ENCODE measurements at places on chromosomes 4 and X.

DNA sequence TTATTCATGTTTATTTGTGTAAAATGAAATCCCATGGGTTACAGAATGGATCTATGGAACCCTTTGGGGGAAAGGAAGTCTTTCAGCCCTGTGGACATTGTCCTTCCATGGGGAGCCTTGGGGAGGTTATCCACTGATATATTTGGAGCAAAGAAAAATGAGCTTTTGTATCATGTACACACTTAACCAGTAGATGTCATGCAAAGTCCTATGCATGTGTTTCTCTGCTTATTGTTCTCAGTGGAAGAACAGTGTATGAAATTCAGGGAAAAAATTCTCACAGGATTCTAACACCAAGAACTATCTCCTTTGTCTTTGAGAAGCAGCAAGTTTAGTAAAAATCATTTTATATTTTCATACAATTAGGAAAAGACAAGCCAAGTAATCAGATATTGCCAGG lies 105.3 kb downstream of the DTHD1 start:
- no peak for DNase-seq

GRCh38 chr4:153420361-153420760 lies 45.8 kb upstream of the TMEM131L start:
- DNase-seq = no peak

GRCh38 chr4:76989391-76990061 lies 40.0 kb downstream of the SEPTIN11 start:
- no peak for DNase-seq

GRCh38 chr4:8117278-8117682 lies 41.3 kb downstream of the ABLIM2 start:
- DNase-seq = peak; percentile 3

- DNase-seq = no peak
Measured at GRCh38 chr4:1544861-1545281, 138.6 kb upstream of the NKX1-1 start.

DNA sequence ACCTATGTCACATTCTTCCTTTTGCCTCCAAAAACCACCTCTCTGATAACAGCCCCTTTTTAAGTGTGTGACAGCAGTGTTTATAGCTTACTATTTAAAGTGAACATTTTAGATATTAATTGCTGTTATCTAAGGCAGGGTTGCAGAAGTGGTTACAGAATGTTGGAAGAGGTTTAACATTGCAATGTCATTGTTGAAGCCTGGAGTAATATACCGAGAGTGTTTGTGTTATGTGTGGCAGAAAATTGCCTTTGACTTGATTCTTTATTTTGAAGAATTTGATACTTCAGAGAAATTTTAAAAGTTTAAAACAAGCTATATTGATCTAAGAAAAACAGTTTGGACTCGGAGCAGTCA lies 37.1 kb downstream of the SMARCAD1 start:
- no peak for DNase-seq

DNA sequence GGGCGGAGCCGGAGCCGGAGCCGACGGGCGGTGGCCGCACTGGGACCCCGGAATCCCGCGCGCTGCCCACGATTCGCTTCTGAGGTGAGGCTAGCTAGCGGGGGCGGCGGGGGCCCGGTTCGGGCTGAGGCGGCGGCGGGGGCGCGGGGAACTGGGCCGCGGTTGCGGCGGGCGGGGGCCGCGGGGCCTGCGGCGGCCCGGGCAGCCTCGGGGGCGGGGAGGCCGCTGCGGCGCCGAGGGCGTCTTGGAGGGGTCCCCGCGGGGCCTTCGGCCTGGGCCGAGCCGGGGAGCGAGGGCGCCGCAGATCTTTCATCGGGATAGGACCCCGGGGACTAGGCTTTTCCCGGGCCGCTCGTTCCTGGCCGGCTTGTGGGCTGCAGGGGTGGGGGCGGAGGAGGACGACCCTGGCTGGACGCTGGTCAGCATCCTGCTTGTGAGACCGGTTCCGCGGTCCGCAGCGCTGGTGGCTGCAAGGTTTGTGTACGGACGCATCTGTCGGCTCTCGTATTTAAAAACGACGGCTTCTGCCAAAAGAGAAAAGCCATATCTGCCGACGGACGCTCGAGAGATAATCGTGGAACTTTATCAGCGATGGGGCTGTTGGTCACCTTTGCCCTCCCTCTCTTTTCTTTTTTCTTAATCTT lies 419 bp downstream of the ADD1 start:
- no peak for DNase-seq

- DNase-seq = no peak
Measured at GRCh38 chrX:119190831-119191230, 45.3 kb upstream of the PGRMC1 start.

- no peak for DNase-seq
Measured at GRCh38 chr4:136307765-136308164, 1224.5 kb downstream of the PCDH18 start.

GRCh38 chrX:94288325-94288724 lies 614.3 kb downstream of the FAM133A start:
- DNase-seq = no peak

GRCh38 chr4:157521906-157522305 lies 301.4 kb downstream of the GRIA2 start:
- no peak for DNase-seq

DNA sequence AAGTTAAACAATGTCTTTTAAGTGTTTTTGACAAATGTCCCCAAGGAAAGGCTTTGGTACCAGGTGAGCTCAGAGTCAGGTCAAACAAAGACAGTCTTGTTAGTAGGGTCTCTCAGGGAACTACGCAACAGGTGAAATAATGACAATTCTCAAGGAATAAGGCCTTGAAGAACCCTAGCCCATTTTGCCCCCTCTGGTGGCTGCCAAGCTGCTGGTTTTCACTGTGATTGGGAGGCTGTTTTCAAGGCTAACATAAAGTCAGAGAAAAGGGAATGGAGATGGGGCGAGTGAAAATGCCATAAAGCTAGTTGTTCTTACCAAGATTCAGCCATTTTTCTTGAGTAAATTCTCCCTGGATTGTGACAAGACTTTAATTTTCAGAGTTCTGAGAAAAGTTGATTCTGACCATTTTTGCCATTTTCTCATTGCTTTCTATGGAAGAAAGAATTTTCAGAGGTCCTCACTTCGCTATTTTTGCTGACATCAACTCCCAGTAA lies 58.7 kb downstream of the RWDD4 start:
- DNase-seq = peak; percentile 4

DNA sequence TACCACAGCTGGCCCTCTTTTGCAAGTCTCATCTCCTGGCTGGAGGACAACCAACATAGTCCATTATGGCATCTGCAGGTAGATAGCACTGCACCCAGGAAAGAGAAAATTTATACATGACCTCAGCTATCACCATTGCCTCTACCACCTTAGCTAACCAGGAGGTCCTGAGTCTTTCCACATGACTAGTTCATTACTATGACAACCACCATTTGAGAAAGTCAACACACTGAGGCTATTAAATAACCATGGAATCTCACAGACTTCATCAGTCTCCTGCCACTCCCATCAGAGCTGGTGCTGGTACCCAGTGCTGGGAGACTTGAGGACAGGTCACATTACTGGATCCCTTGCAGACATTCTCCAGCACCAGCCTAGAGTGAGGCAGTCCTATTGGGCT lies 285.9 kb downstream of the GBA3 start:
- no peak for DNase-seq

DNA sequence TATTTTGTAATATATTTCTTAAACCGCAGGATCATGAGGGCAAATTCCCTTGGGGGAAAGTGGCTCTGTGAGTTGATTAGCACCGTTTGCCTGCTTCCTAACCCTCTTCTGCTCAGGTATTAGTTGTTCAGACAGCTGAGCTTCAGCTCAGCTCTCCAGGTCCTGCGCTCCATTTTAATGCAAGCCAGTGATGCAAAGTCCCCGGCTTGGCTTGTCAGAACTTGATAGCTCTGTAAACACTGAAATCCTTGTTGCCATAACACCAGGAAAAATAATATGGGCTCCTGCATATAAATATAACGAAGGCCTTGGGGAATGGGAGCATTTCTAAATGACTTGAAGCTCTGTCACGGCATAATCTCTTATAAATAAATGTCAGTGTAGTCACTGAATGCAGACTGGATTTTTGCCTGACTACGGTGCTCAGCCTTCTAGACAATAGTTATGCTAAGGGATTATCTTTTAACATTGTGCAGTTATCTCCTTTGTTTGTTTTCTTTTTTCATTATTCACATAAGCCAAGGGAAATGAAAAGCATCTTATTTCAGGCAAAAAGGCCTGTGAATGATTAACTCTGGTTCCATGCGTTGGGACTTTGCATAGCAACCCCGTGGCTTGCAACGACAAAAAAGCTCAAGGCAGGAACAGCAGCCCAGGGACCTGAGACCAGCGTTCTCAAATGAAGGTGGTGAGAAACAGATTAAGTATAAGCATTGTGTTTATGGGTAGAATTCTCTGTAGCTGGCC lies 253.2 kb downstream of the SPRY1 start:
- DNase-seq = no peak

- DNase-seq = no peak
Measured at GRCh38 chrX:78029663-78030062, 60.2 kb upstream of the PGAM4 start.

DNA sequence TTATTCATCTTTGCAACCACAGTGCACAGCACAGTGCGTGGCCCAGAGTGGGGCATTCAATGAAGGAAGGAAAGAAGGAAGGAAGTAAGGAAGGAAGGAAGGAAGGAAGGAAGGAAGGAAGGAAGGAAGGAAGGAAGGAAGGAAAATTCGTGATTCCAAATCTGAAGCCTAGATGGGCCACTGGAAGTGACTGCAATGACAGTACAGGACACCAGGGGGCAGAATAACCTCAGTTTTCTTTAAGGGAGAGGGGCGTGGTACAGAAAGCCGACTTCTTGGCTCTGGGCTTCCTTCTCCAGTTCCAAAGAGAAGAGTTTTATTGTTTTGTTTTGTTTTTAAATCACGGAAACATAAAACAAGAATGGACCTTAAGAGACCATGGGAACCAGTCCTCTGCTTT lies 47.8 kb downstream of the APLN start:
- DNase-seq = peak; percentile 21

DNA sequence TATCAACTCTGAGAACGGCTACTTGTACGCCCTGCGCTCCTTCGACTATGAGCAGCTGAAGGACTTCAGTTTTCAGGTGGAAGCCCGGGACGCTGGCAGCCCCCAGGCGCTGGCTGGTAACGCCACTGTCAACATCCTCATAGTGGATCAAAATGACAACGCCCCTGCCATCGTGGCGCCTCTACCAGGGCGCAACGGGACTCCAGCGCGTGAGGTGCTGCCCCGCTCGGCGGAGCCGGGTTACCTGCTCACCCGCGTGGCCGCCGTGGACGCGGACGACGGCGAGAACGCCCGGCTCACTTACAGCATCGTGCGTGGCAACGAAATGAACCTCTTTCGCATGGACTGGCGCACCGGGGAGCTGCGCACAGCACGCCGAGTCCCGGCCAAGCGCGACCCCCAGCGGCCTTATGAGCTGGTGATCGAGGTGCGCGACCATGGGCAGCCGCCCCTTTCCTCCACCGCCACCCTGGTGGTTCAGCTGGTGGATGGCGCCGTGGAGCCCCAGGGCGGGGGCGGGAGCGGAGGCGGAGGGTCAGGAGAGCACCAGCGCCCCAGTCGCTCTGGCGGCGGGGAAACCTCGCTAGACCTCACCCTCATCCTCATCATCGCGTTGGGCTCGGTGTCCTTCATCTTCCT lies 2.7 kb downstream of the PCDH10 start:
- DNase-seq = no peak

GRCh38 chr4:160370046-160370445 lies 1267.2 kb downstream of the RAPGEF2 start:
- DNase-seq = no peak

DNA sequence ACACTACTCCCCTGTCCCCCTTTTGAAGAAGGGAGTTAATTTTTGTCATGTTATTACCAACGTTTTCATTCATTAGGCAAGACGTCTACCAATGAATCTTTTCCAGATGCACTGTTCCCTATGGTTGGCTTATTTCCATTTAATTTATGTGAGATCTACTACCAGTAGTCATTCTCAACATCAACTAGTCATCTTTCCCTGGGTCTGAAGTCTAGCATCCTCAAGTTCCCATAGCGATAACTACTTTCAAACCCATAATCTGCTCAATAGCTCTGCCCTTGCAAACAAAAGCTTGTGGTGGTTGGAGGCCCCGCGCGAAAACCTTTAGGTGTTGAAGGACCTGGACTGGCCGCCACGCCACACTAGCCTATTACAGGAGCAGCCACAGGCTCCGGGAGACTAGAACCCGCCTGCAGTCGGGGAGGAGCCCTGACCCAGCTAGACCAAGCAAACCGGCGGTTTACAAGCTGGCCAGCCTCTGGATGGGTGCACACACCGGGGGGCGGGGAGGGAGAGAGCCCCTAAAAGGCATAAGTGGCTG lies 746 bp downstream of the PPAT start:
- DNase-seq = no peak
